ENCODE measurements at places on chromosomes 4 and X. TPM values are rescaled to one million over a fixed set of nuclear protein-coding genes. Genes with fewer than 3 reads are reported as not detected.

The DOK7 gene
- not detected for total RNA-seq

DNA sequence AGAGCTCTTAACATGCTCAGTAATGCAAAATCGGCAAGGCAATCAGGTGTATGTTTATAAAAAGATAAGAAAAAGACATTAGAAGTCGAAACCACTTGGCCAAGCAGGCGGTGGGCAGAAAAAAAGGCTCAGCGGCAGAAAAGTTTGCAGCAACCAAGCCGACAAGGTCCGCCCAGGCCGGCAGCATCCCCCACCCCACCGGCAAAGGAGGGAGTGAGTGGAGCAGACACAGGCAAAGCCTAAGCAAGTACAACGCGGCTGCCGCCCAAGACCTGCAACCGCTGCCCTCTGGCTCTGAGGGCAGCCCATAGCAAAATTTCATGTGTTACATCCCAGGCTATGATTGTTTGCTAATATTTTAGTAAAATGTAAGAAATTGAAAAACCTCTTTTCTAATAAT, 125.4 kb upstream of the ZCCHC13 start:
- no peak for DNase-seq

DNA sequence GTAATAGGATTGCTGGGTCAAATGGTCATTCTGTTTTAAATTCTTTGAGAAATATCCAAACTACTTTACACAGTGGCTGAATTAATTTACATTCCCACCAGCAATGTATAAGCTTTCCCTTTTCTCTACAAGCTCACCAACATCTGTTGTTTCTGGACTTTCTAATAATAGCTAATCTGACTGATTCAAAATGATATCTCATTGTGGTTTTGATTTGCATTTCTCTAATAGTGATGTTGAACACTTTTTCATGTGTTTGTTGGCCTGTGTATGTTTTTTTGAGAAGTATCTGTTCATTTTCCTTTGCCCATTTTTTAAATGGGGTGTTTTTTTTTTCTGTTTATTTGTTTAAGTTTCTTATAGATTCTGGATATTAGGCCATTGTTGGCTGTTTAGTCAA, 659.0 kb upstream of the GNPDA2 start:
- no peak for DNase-seq

The JAKMIP1 gene
- total RNA-seq = 1.7 TPM

GRCh38 chrX:150476164-150476699, 92.2 kb upstream of the MTM1 start:
- no peak for DNase-seq

- no peak for DNase-seq
These were observed 98.1 kb downstream of the TSPAN5 start for GRCh38 chr4:98560321-98560720.

GRCh38 chrX:104430742-104431119, 135.3 kb upstream of the IL1RAPL2 start:
- no peak for DNase-seq

DNA sequence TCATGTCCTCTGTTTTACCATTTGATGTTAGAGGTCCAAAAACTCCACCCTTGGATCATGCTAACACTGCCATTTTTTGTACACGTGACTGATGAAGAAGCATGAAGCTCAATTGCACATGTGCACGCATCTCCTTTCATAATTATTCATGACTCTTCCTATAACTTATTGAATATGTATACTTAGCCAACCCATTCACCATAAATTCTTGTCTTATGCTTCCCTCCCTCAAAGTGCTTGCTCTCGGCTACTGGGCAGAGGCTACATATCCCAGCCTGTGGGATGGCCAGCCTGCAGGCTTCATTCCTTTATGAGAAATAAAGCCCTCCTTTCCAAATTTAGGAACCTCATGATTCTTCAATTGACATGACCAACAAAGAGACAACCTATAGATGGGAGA, 17.5 kb upstream of the BMP15 start:
- DNase-seq = no peak

- no peak for DNase-seq
These were observed 61.1 kb upstream of the RAB33B start for GRCh38 chr4:139392797-139393196.

DNA sequence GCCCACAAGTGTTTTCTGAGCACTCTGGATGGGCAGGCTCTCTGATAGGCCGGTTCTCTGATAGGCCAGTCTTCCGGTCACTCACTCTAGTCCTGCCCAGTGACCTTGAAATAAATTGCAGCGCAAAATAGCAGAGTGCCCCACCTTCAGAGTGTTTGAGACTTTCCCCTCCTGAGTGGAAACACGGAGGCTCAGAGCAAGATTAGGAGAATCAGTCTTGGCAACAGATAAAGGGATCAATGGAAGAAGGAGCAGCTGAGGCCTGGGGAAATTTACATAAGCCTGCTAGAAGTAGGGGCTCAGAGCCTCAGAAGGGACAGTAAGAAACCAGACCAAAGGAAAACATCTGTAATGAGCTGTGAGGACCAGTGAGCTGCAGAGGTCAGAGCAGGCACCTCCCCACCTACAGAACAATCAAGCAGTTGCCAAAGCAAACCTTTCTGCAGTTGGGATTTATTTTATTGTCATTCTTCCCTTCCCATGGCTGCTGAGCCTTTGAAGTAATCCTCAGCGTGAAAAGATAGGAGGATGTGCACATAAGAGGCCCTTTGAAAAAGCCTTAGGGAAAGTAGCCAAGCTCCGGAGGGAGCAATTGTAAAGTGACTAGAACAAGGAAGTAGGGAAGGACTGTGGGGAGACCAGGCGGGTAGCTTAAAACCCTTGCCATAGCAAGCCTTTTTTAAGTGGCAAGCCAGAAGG, 89.1 kb upstream of the TSPAN5 start:
- DNase-seq = no peak

DNA sequence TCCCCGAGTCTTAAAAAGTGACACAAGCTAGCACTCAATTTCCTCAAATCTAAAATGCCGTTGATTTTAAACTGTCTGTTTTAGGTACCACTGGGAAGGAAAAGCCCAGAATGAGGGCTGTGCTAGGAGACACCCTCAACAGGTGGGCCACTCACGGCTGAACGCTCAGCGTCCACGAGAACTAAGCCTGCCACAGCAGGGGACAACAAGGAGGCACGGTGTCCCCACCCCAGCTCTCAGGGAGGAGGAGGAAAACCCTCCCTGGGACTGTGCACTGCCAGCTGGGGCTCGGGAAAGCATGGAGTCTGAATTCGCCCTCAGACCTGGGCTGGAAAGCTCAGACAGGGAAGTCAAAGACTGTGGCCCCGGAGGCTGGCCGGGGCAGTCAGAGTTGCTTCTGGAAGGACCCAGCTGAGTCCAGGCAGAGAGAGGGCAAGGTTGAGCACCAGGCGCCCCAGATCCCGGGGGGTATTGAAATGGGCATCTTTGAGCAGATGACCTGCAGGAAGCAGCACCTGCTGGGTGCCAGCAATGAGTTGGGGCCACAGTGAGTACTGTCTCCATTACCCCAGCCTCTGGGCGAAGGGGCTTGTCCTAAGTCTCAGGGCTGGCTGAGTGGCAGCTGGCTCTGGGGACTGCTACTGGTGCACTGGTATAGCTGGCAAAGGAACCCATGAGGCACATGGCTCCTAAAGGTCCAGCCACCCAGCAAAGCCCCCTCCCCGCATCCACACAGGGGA, 769 bp upstream of the CPZ start:
- DNase-seq = no peak

- no peak for DNase-seq
These were observed 119.4 kb downstream of the SMIM20 start for GRCh38 chr4:26033389-26033788.

- peak; percentile 97 for DNase-seq
These were observed at the start of gene PLK4 for GRCh38 chr4:127880763-127881562. Gene PLK4, plus strand, starts transcription at chr4:127880893. Its CDS starts 242 bp downstream, at chr4:127881135.

DNA sequence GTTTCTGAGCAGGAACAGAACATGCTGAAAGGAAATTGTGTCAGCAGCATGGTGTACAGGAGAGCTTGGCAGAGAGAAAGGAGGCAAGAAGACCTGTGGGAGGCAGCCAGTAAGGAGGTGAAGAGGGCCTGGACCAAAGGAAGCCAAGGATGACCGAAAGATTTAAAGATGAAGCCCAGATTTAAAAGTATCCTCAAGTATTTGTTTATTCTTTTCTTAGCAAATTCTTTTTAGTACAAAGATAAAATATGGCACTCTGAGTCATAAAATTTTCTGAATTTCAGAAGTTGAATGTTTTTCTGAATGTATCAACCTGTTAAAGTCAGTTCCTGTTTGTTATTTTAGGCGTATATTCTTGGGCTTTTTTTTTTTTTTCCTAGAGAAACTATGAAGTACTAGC, 3.5 kb downstream of the PKD2 start:
- no peak for DNase-seq

- no peak for DNase-seq
These were observed 96.5 kb downstream of the RNF150 start for GRCh38 chr4:141036786-141037185.

GRCh38 chr4:123409334-123409733, 12.7 kb downstream of the SPRY1 start:
- DNase-seq = no peak

DNA sequence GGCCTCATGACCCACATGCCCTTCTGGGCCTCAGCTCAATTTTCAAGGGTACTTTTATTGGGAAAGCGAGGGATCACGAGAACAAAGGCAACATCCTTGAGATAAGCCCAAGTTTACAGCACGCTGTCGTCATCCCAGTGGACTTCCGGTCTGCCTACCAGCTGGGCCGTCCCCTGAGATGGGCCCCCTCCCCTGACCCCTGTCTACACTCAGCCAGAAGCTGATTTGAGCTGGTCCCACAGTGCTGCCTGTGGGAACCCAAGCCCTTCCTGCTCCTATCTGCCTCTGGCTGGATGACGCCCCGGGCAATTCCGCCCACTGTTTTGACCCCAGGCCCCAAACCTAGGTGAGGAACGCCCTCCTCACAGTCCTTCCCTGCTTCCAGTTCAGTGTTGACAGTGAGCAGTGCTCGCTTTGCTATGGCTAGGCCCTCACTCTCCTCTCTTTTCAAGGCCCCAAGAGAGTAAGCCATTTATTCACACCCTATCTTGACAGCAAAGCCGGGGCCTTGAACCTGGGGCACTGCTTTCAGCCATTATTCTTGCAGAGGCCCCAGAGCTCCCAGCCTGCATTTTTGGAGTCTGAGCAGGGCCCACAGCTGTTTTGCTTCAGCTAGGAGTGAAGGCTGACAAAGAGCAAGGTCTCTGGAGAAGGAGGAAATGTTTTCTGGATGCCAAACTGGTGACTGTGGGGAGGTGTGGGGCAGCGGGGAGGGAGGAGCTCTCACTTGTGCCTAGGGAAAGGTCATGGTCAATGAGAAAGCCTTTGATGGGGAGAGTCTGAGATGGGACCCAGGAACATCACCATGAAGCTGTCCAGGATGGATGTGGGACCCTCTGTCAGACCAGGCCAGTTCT, 164.6 kb upstream of the BCOR start:
- DNase-seq = no peak

DNA sequence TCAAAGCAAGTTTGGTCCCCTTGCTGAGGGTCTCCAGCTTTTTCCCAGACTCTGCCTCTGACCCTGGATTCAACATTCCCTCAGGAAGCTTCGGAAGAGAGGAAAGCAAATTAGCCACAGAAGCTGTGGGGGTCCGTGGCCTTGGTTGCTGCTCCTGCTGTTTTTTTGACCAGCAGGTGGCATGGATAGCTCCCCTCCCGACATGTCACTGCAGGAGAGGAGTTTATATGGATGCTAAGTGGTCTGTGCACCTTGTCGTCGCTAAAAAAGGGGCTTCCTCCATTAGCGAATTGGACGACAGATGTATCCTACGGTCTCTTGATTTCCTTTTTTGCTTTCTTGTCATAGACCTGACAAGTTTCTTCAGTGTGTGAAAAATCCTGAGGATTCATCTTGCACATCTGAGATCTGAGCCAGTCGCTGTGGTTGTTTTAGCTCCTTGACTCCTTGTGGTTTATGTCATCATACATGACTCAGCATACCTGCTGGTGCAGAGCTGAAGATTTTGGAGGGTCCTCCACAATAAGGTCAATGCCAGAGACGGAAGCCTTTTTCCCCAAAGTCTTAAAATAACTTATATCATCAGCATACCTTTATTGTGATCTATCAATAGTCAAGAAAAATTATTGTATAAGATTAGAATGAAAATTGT, 70.2 kb downstream of the CD38 start:
- no peak for DNase-seq

The CABS1 gene
- total RNA-seq = not detected

The CT83 gene
- not detected for total RNA-seq

- no peak for DNase-seq
These were observed 8.1 kb downstream of the MBNL3 start for GRCh38 chrX:132480581-132481203.

The TBC1D19 gene
- total RNA-seq = 22.8 TPM

GRCh38 chr4:120855307-120856001, 67.1 kb downstream of the PRDM5 start:
- no peak for DNase-seq

DNA sequence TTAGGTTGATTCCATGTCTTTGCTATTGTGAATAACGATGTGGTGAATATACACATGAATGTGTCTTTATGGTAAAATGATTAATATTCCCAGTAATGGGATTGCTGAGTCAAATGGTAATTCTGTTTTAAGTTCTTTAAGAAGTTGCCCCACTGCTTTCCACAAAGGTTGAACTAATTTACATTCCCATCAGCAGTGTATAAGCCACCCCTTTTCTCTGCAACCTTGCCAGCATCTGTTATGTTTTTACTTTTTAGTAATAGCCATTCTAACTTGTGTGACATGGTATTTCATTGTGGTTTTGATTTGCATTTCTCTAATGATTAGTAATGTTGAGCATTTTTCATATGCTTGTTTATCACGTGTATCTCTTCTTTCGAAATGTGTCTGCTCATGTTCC, 503.3 kb downstream of the PCDH18 start:
- no peak for DNase-seq

The GAGE12F gene
- total RNA-seq = not detected

The PRIMPOL gene
- 31.9 TPM for total RNA-seq

The TMSB15B gene
- 10.5 TPM for total RNA-seq

DNA sequence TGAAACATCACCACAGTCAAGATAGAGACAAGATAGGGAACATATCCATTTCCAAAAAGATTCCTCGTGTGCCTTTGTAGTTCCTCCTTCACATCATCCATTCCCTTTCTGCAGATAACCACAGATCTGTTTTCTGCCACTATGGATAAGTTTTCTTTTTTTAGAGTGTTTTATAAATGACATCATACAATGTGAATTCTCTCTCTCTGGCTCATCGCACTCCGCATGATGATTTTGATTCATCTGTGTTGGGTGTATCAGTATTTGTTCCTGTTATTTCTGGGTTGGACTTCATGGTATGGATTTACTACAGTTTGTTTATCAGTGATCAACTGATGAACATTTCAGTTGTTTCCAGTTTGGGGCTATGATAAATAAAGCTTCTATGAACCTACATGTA, 23.2 kb upstream of the ANXA3 start:
- DNase-seq = no peak

DNA sequence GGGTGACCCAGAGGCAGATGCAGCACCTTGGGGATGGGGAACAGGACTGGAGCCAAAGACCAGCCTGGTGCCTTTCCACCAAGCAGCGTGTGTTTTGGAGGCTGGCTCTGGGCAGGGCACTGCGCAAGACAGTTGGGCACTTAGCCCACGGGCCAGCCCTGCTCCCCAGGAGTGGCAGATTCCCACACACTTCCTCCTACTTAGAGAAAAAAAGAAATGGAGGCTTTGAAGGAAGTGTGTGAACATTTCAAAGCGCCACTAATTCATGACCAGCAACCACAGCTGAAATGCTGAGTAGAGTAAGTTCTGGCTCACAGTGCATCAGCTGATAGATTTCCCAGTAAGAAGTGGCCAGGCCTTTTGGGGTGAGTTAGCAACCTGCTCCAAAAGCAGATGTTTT, 54.9 kb upstream of the LGI2 start:
- no peak for DNase-seq

- DNase-seq = no peak
These were observed 388.2 kb upstream of the NDST4 start for GRCh38 chr4:115501656-115502055.

The CFAP47 gene
- not detected for total RNA-seq

GRCh38 chr4:82553020-82553419, 8.8 kb downstream of the TMEM150C start:
- DNase-seq = no peak

Data from sigmoid colon (tissue), 7 donors.